ENCODE measurements at places on chromosomes 12 and 14. TPM values are rescaled to one million over a fixed set of nuclear protein-coding genes. Genes with fewer than 3 reads are reported as not detected.

GRCh38 chr14:89473989-89474388 lies 57.0 kb upstream of the FOXN3 start:
- no peak for DNase-seq

NPFF gene
- not detected for total RNA-seq

DNA sequence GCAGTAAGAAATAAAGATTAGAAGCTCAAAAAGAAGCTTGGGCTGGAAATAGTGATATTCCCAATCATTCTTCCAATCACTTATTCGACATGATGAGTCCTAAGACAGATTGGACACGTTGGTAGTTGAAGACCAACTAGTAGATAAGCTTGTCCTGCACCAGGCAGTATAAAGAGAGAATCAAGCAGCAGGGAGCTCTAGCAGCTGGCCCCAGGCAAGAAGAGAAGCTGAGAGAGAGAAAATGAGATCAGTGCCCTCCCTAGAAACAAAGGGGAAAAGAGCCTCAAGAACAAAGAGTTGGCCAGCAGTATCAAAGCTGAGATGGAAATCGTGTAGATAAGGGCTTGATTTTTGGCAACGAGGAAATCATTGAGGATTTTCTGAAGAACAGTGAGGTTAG lies 20.6 kb downstream of the RASSF8 start:
- no peak for DNase-seq

SYNDIG1L gene
- total RNA-seq, result not detected

GRCh38 chr12:126798449-126798848 lies 1468.5 kb upstream of the TMEM132C start:
- DNase-seq, result no peak

ASPG gene
- 29.4 TPM for total RNA-seq

GRCh38 chr14:93832081-93832480 lies 43.8 kb upstream of the PRIMA1 start:
- DNase-seq, result no peak

KLRD1 gene
- total RNA-seq, result 0.72 TPM

DNA sequence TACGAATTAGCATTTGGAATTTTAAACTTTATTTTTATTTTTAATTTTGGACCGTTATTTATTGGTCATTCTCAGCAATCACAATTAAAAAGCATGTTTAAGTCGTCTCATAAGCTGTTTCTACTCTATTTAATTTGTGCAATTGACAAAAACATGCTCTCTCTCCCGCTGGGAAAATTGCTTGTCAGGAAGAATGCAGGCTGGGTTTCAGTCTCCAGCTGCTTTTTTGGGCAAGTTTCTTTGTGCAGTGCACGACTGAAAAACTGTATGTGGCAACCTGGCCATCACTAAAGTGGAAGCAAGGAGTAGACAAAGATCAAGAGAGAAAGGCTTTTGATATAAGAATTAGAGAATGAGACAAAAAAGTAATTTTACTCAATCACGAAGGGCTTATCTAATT lies 941.5 kb upstream of the MDGA2 start:
- no peak for DNase-seq

GRCh38 chr12:113445544-113446171 lies 23.5 kb downstream of the SDSL start:
- no peak for DNase-seq

GRCh38 chr12:132247718-132248452 lies 81.5 kb downstream of the GALNT9 start:
- DNase-seq, result no peak

GLIPR1L1 gene
- total RNA-seq, result not detected

CBLN3 gene
- total RNA-seq, result 0.93 TPM

DNA sequence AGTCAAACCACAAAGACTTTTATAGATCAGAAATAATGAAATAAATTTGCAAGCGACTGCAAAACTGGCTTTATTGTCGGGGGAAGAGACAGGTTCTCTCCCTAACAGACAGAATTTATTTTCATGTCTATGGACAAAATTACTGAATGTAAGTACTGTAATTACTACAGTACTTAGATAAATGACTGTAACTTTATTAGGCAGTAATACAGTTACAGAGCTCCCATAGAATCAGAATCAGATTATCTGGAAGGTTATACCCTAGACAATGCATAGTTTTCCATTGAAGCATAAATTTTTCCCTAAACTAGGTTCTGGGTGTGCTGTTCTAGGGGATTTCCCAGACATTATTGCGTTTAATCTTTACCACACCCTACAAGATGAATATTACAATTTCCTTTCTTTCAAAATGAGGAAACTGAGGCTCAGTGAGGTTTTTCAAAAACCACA lies 114.2 kb downstream of the C12orf75 start:
- no peak for DNase-seq
